ENCODE measurements at places on chromosomes 3 and 15.

GRCh38 chr3:146164071-146164470 lies 3.1 kb upstream of the PLOD2 start:
- DNase-seq, result no peak

GRCh38 chr3:44509393-44509921 lies 32.0 kb upstream of the ZNF445 start:
- no peak for DNase-seq

GRCh38 chr3:121998030-121998580 lies 23.9 kb downstream of the ILDR1 start:
- DNase-seq, result no peak

DNA sequence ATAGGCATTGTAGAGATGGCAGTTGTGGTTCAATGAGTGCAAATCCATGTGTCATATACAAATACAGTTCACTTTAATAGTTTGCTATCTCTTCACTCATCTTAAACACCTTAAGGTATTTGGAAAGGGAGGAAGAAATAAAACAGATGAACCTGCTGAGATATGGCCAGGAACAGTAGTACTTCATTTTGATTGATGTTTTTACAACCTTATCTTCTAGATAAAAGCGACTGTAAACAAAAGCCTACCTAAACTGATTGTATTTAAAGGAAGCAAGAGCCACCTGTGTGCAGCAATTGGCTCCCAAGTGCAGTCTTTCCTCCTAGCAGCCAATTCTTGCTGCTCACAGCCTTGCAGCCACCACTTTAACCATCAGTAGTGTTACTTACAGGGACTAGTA lies 217.7 kb downstream of the CDIN1 start:
- DNase-seq, result no peak

- no peak for DNase-seq
Observed at GRCh38 chr3:192122832-192123594, 604.3 kb downstream of the FGF12 start.

DNA sequence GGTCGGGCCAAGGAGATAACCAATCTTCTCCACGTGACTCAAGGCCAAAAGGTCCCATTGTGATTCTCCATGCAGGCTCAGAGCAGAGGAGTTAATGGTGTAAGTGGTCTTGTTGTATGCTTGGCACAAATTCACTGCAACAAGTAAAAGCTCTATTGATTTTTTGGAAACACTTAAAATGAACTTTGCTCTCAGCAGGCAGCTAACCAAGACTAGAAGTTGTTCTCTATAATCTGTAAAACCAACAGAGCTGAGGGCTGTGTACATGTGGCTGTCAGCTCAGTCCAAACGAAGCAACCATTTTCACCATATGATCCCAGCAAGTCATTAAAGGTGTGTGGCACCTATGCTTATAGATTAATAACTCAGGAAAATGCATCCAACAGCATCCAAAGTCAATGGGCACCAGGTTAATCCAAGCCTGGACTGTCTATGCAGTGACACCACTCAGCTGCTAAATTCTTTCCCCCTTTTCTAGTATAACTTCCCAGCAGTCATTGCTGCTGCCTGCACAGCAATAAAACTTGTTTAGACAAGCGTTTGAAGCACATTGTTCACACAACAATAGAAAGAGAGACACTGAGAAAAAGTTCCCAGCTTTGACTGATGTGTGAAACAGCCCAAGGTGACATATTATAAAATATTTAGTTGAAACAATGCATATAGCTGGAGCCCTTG lies 603.8 kb upstream of the ADAMTS9 start:
- DNase-seq, result no peak

- DNase-seq, result no peak
Observed at GRCh38 chr15:77810130-77810571, 177.4 kb upstream of the LINGO1 start.
